ENCODE measurements at places on chromosomes 13 and 19. TPM values are rescaled to one million over a fixed set of nuclear protein-coding genes. Genes with fewer than 3 reads are reported as not detected.

Gene MAB21L1
- 1.1 TPM for total RNA-seq

Gene TMEM86B
- 1.1 TPM for total RNA-seq

Gene C1QTNF9
- 2.2 TPM for total RNA-seq

Gene LPAR6
- total RNA-seq = 15.7 TPM

Gene RFPL4A
- total RNA-seq = not detected

Gene PRKD2
- 17.8 TPM for total RNA-seq

Gene PSG2
- not detected for total RNA-seq

Gene ZIM2
- total RNA-seq = 1.6 TPM

Gene CPT1C
- total RNA-seq = 3.6 TPM

Gene ZBTB32
- total RNA-seq = not detected

All from sigmoid colon (tissue), 7 donors.